Stimulated activated CD4-positive, alpha-beta T cell treated with anti-CD3 and anti-CD28 coated beads, Interleukin-1b, Interleukin-23, amount 100 ng/mL, for 24 hours (primary cell): ENCODE measurements at places on chromosomes 16 and 17.

DNA sequence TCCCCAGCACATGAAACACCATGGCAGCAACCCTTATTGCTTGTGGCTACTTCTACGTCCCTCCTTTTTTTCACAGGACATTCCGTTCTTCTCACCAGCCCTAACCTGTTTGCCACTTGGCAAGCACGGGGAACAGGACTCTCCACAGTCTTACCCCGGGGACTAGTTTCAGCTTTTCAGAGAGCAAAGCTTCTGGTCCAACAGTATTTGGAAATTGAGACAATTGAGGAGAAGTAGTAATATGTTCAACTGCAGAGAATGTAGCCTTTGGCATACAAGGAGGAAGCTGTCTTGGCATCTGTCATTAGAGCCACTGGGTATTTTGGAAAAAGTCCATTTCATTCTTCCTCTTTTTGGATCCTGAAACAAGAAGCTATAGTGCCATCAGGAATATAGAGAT, 65.7 kb downstream of the MAP2K6 start:
- no peak for DNase-seq

- no peak for DNase-seq
Observed at GRCh38 chr16:27795992-27796614, 246.2 kb downstream of the KATNIP start.

DNA sequence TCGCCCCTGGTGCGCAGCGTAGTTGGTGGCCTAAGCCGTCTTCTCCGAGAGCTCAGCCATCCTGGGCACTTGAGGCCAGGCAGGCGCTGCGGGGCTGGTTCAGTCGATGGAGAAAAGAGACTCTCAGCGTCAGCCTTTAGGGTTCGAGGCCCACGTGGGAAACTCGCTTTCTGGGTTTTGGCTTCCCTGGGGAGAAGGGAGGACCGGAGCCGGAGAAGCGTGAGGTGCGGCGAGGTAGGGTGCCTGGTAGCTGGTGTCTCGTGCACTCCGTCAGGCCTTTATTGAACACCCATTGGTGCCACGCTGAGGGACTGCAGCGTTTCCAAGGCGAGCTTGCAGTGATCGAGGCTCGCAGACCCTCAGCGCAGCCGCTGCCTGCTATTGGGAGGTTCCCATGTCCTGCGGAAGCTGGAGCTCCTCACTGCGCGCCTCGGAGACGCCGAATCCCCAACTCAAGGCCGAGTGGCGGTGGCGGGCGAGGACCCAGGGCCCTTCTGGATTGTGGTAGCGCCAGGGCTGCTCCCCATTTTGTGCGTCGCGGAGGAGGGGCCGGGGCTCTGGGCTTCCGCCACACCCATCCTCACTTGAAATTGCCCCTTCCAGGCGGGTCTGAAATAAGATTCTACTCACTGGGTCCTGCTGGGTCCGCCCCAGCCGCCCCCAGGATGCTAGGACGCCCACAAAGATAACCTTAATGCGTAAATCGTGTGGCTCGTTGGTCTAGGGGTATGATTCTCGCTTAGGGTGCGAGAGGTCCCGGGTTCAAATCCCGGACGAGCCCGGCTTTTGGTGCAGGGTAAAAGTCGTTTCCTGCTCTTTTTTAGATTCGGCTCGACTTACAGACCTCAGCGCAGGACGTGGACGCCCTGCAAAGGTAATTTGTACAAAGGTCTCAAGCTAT, 1.2 kb downstream of the OR1F1 start:
- peak; percentile 64 for DNase-seq

- DNase-seq, result no peak
Observed at GRCh38 chr16:54231336-54231735, 55.3 kb downstream of the IRX3 start.

- no peak for DNase-seq
Observed at GRCh38 chr17:83121921-83122820, 42.8 kb downstream of the METRNL start.

DNA sequence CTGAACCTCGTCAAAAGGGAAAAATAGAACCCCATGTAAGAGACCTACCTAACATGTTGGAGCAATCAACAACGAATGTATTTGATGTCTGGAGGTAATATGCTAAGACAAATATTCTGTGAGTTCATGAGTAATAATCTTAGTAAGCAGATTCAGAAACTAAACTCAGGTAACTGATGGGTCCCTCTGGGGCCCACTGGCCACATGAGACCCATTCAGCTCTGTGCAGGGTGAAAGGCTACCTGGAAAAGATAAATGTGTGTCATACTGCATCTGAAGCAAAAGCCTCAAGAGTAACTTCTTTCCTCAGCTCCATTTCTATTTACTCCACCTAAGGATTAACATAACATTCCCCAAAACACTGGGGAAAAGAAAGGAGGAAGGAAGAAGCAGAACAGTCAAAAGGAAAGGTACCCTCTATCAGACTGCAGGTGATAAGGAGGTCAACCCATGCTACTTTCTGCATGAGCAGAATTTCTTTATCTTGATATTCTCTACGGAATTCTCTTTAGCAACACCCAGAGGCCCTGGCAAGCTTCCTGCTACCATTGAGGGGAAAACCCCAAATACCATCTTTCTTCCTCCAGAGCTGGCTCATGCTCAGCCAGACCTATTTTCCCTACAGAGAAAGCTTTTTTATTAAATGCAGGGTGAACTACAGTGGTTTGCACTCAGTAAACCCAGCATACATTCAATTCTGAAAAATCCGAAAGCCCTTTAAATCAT, 37.7 kb upstream of the ABCA6 start:
- DNase-seq, result no peak

DNA sequence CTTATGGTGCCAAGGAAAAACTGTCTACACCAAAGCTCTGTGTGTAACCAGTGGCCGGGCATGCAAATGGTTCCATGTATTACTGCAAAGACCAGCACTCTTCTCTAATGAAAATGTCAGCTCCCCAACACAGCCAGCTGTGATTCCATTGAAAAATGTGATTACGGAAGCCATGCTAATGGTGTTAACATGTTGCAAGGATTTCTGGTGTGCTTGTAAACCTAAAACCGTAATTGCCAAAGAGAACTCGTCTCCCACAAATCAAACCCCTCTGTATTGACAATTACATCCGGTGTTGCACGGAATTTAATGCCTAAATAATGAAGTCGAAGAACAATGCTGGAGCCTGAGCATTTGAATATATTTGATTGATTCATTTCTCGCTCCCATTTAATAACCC, 351.7 kb downstream of the NPIPA8 start:
- no peak for DNase-seq

DNA sequence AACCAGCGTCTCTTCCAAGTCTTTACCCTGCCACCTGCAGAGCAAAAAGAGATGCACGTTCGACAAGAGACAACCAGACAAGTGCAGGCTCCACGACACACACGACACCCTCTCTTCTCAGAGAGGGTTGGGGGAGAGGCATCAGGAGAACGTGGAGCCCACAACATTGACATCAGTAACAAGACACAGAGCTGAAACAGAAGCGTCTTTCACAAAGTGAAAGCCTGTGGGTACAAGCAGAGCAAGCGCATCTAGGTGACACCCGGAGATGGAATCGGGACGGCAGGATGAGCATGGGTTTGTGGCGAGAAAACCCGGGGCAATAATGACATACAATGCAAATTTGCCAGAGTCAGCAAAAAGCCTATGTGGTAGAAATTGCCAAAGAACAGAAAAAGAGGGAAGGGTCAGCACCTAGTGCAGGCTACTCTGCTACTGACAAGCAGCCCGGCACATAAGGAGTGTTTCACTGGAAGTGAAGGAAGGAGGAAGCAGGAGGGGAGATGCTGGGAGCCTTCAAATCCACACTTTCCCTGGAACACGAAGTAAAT, 89.5 kb downstream of the CYTH1 start:
- DNase-seq, result no peak

DNA sequence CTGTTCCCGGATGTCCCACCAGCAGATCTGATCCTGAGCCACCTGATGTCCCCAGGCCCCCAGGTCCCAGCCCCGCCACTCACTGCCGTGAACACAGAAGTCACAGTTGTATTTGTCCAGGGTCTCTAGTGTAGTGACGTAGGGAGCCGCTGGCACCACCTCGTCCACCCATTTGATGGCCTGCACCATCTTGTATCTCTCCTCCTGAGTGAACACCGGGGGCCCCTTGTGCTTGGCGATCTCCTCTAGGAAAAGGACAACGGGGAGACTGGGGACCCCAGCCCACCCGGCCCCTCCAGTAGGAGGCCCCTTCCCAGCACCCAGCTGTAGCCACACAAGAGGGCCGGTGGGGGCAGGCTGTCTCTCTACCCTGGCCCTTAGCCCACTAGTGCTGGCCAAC, 2.4 kb downstream of the PCYT2 start:
- DNase-seq, result no peak

GRCh38 chr17:42803074-42803883, 4.6 kb downstream of the CNTD1 start:
- no peak for DNase-seq

DNA sequence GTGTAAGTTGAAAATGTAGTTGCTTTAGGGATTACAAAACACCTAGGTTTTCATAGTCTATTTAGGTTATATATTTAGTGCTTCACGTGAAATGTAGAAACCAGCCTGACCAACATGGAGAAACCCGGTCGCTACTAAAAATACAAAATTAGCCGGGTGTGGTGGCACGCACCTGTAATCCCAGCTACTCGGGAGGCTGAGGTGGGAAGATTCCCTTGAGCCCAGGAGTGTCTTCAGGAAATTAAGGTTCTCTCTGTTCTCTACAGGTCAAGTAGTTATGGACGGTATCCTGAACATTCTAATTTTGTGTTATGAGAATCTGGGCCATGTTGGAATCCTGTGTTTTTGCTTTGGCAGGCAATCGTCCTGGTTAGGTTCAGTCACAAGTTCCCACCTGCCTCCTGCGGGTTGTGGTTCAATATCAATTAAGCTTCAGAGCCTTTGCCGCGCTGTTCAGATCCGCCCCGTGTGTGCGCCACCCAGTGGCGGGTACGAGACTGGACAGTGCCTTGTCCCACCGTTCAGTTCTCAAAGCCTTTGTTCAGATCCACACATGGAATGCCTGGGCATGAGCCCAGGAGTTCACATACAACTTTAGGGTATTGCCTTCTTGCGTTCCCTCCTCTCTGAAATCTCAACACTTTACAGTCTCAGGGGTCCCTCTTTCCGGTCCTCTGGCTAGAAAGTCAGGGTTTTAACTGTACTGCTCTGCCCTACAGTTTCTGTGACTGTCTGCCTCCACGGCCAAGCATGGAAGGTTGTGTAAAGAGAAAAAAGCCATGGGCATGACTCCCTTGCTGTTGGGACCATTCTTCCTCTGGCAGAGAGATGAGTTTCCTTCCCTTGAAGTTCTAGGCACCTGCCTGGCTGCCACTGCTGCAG, 41.7 kb downstream of the HEATR6 start:
- peak; percentile 45 for DNase-seq

- DNase-seq, result no peak
Observed at GRCh38 chr17:56613131-56613530, 19.6 kb downstream of the NOG start.

DNA sequence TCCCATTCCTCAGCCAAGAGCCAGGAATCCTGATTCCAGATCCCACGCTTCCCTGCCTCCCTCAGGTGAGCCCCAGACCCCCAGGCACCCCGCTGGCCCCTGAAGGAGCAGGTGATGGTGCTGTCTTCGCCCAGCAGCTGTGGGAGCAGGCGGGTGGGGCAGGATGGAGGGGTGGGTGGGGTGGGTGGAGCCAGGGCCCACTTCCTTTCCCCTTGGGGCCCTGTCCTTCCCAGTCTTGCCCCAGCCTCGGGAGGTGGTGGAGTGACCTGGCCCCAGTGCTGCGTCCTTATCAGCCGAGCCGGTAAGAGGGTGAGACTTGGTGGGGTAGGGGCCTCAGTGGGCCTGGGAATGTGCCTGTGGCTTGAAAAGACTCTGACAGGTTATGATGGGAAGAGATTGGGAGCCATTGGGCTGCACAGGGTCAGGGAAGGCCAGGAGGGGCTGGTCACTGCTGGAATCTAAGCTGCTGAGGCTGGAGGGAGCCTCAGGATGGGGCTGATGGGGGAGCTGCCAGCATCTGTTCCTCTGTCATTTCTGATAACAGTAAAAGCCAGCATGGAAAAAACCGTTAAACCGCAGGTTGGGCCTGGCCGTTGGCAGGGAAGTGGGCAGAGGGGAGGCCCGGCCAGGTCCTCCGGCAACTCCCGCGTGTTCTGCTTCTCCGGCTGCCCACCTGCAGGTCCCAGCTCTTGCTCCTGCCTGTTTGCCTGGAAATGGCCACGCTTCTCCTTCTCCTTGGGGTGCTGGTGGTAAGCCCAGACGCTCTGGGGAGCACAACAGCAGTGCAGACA, at the start of gene SPN:
Gene SPN, plus strand, starts transcription at position 232 of the 791 bp plus-strand sequence. Its CDS starts 482 bp downstream, at position 714.
- DNase-seq, result no peak

DNA sequence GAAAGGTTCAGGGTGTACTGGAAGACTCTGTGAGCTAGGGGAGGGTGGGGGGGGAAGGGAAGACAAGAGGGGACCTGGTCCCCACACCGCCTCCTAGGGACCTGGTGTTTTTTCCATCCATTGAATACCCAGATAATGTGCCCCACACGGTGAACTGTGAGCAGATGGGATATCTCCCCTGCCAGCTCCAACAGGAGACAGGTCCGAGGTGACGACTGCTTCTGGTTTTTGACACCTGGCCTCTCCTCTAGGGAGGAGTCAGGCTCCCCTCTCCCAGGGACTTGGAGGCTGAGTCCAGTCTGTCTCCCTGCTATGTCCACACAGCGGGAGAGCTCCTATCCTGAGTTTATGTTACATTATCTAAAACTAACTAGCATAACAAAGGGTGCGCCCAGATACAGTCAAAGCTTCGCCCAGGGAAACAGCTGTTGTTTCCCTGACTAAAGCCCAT, 1.8 kb downstream of the MARVELD3 start:
- no peak for DNase-seq

DNA sequence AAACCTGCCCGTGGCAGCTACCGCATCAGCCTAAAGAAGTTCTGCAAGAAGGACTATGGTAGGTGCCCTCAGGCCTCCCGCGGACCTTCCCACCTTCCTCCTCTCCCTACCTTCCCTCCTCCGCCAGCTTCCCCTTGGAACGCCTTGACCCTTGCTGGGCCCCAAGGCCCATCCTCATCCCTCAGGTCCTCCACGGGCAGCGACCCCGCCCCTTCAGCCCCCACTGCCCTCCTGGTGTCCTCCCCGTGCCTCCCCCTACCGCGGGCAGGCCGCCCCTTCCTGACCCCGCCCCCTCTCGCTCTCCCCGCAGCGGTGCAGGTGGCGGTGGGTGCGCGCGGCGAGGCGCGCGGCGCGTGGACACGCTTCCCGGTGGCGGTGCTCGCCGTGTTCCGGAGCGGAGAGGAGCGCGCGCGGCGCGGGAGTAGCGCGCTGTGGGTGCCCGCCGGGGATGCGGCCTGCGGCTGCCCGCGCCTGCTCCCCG, 1.4 kb upstream of the TBC1D24 start:
- no peak for DNase-seq

DNA sequence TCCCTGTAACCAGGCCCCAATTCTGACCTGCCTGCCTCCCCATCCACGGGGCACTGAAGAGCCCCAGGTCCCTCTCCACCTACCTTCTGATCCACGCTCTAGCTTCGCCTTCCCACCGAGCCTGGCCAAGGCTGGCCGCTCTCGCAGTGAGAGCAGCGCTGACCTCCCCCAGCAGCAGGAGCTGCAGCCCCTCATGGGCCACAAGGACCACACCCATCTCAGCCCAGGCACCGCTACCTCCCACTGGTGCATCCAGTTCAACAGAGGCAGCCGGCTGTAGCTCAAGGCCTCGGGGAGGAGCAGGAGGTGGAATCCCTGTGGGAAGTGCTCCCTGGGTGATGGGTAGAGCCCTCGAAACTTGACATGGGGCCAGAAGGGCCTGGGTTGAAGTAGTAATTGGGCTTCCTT, 8.4 kb upstream of the PLEKHG4 start:
- no peak for DNase-seq

GRCh38 chr16:64282181-64282580, 839.7 kb downstream of the CDH11 start:
- DNase-seq, result no peak
